Mesenteric fat pad (tissue), 1 donor: ENCODE measurements at places on chromosomes 16 and 17. TPM values are rescaled to one million over a fixed set of nuclear protein-coding genes. Genes with fewer than 3 reads are reported as not detected.

NOD2 gene
- 4.5 TPM for total RNA-seq

GRB7 gene
- 0.29 TPM for total RNA-seq

RNF112 gene
- total RNA-seq, result 3.9 TPM

HS3ST2 gene
- total RNA-seq, result 14.4 TPM

SLC4A1 gene
- 0.35 TPM for total RNA-seq

SAMD14 gene
- 1.4 TPM for total RNA-seq

DUXB gene
- not detected for total RNA-seq
